ENCODE measurements at places on chromosomes 5 and 9.

- DNase-seq: no peak
Observed at GRCh38 chr5:173772384-173773059, 115.6 kb upstream of the CPEB4 start.

GRCh38 chr9:36118201-36118600 is 18.3 kb upstream of the GLIPR2 start:
- DNase-seq: no peak

GRCh38 chr5:139438707-139439012 is 665 bp downstream of the DNAJC18 start:
- no peak for DNase-seq

- no peak for DNase-seq
Observed at GRCh38 chr9:69213647-69214046, 39.6 kb downstream of the TJP2 start.

- DNase-seq: no peak
Observed at GRCh38 chr5:41510176-41510831, at the start of gene PLCXD3. Gene PLCXD3 (minus strand): TSS chr5:41510601. CDS start chr5:41510526, 75 bp downstream.

DNA sequence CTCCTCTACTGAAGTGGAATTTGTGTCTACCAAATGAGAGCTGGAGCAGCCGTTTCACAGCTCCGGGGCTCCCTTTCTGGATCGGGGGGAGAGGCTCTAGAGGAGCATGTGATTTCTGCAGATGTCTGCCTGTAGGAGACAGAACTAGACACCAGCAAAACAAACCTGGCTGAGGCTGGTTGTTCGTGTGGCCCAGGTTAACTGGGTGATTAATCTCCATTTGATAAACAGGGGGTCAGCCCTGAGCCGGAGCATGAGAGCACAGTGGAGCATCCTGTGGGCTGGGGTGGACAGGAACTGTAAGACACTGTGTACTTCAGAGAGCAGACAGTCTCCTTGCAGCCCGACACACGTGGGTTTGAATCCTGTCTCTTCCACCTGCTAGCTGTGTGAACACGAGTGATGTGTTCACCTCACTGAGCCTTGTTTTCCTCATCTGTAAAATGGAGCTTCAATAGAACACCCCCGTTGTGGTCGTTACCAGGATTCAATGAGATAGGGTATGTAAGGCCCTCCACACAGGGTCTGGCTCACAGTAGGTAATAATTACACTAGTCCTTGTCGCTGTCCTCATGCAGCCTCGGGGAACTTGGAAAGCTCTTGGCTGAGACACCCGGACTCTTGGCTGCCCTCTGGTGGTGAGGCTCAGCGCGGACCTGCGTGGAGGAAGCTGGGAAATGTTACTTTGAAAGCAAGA is 12.9 kb downstream of the CXCL14 start:
- peak; percentile 47 for DNase-seq

DNA sequence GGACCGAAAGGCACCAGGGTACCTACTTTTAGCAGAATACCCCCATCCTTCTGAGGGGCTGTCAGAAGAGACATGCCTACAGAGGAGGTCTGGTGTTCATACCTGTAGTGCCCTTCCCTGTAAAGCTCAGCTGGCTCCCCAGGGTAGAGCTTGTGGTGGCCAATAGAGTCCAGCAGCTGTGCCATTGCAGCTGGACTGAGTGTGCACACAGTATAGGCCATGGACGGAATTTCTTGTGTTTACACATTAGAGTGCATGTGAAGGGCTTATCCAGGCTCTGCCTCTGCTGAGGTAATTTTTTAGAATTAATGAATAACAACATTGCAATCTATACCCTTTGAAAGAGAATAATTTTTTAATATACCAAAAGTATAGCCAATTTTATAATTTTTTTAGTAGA is 191.0 kb downstream of the ZSWIM6 start:
- no peak for DNase-seq

- no peak for DNase-seq
Observed at GRCh38 chr5:7842531-7842930, 8.4 kb downstream of the CFAP90 start.

DNA sequence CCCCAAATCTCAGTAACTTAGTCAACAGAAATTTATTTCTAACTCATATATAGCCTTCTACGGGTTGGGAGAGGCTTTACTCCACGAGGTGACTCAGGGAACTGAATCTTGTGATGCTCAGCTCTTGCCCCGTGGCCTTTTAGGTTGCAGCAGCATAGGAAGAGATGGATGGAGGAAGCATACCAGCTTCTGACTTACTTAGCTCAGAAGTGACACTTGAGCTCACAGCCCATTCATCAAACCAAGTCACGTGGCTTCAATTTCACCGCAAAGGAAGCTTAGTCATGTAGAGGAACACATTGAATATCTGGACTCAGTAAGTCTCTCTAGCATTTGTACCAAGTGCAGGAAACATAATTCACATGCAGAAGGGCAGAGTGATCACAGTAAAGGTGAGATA is 124.1 kb upstream of the KCNN2 start:
- no peak for DNase-seq

DNA sequence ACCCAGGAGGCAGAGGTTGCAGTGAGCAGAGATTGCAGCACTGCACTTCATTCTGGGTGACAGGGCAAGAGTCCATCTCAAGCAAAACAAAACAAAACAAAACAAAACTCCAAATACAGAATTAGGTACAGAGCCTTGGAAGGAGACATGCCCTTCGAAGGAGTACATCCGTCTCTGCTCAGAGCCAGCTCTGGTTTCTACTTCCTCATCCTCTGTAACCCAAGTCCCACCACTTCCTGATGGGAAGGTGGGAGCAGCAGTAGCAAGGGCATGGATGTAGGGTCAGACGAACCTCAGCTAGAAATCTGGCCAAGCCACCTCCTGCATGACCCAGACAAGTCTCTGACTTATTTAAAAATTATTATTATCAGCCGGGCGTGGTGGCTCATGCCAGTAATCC is 16.5 kb upstream of the STXBP1 start:
- no peak for DNase-seq

DNA sequence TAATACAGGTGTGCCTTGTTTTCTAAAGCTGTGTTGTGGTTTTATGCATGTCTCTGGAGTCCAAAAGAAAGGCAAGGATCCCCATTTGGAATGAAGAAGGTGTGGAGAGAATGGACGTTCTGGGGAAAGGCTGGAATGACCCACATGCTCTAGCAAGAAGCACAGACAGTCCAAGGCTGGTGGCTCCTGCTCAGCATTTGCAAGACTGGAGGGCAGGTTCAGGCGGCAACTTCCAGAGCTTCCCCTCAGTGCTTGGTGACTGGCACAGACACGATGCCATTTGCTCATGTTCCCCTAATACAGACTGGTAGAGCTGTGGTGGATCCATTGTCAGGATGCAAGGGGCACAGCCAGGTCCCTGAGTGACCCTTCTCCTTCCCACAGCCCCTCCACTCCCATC is 8.2 kb downstream of the SLC22A4 start:
- no peak for DNase-seq

GRCh38 chr9:84054341-84055010 is 73.9 kb downstream of the RMI1 start:
- DNase-seq: no peak

DNA sequence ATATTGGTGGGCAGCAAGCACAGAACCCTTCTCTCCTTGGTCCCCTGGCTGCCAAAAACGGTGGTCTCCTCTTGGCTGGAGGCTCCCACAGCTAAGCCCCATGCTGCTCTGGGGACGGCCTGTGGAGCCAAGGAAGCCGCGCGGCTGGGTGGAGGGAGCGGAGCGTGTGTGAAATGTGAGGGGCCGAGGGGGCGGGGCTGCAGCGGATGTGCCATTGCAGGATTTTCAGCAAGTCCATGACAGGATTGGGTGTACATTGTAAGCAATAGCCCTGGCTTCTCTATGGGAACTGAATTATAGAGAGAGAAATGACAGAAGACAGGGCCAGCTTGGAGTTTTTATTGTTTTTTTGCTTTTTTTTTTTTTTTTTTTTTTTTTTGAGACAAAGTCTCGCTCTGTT is 336.5 kb downstream of the DIRAS2 start:
- no peak for DNase-seq

- no peak for DNase-seq
Observed at GRCh38 chr5:75156585-75156984, 80.1 kb downstream of the ANKRD31 start.

DNA sequence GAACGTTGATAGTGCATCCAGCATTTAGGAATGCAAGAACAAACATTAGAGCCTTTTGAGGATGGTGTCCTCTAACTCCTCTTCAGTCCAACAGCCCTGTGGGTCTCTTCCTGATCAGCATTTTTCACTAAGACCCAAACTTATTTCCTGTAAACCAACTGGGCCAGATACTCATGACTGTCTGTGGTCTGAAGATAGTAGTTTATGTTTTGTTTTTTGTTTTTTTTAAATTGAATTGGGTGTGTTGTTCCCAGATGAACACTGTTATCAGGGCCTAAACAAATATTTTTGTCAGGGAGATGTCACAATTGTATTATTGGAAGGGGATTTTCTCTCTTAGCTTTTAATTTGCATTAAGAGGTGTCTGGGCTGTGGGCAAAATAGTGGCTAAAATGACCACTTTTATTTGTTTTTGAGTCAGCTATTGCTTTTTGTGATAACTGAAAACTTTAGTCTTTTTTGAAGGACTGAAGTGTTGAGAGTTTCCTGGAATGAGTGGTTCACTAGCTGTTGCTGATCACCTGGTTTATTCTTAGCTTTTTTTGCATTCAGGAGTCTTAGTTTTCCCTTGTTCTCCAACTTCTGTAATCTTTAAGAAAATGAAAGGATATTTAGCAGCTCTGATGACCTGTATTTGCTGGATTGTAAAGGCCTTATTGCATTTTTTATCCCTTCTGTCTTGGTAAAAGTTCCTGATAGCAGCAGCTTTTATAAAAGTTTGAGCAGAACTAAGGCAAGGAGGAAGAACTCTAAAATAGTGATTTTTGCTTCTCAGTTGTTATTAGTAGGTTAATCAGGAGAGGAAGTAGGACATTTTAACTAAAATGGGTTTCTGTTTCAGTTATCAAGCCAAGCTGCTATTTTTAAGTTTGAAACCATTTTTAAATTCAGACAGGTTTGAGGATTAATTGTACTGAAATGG is 5.5 kb downstream of the MAN2A1 start:
- DNase-seq: no peak

GRCh38 chr5:68137511-68138140 is 77.9 kb upstream of the PIK3R1 start:
- no peak for DNase-seq

- DNase-seq: no peak
Observed at GRCh38 chr5:149907828-149908227, 36.8 kb downstream of the PDE6A start.

DNA sequence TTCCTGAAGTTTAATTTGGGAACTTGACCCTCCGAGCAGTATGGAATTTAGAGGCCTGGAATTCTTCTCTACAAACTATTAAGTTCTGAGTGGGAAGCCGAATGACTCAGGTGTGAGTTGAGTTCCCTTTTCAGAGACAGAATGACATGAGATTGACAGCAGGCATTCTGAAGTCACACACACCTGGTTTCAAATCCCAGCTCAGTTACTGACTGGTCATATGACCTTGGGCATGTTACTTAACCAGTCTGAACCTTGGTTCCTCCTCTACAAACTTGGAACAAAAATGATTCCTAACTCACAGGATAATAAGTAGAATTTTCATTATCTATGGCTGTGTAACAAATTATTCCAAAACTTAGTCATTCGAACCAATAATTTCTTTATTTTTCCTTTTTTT is 45.5 kb upstream of the GPBP1 start:
- DNase-seq: no peak

DNA sequence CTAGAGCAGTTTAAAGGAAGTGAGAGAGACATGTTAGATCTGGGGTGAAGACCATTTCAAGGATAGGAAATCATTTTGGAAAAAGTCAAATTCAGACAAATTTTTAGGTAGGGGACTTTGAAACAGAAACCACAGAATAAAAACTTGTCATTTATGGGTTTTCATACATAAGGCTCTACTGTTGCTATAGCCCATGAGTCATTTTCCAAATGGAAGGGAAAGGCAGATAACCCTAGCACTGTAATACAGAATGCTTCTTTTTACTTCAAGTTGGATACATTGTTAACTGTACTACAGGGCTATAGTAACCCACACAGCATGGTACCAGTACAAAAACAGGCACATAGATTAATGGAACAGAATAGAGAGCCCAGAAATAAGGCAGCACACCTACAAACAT is 455.4 kb downstream of the EBF1 start:
- no peak for DNase-seq

DNA sequence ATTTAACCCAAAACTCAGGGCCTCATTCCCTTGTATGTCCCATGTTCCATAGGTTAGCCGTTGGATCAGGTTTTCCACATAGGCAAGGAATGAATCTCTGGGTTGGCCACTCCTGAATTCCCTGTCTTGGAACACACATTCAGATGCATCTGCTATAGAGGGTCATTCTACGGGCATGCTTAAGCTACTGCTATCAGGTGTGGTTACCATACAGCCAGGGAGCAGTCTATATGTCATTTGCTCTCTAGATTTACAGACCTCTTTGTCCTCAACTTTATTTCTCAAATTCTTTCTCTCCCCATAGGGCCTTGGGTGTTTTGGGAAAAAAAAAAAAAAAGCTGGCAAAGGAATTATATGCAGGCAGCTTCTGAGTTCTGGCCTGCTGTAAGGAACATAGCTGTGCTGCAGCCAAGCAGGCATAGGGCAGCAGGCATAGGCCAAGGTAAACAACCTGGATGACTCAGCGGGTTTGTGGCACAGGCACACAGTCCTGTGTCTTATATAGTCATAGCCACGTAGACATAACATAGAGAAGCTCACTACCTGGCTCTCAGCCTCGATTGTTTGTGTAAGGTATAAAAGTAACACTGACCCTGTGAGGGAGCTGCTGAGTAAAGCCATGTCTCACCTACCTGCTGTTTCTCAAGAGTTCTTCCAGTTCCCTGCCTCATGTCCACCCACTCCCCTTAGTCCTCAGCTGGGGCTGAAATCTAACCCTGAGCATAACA is 141.5 kb downstream of the OSTF1 start:
- no peak for DNase-seq

GRCh38 chr9:95055851-95056551 is 261.5 kb downstream of the FANCC start:
- no peak for DNase-seq

GRCh38 chr9:137740312-137740711 is 121.5 kb downstream of the EHMT1 start:
- no peak for DNase-seq

GRCh38 chr5:133945568-133945967 is 22.9 kb downstream of the C5orf15 start:
- DNase-seq: no peak

DNA sequence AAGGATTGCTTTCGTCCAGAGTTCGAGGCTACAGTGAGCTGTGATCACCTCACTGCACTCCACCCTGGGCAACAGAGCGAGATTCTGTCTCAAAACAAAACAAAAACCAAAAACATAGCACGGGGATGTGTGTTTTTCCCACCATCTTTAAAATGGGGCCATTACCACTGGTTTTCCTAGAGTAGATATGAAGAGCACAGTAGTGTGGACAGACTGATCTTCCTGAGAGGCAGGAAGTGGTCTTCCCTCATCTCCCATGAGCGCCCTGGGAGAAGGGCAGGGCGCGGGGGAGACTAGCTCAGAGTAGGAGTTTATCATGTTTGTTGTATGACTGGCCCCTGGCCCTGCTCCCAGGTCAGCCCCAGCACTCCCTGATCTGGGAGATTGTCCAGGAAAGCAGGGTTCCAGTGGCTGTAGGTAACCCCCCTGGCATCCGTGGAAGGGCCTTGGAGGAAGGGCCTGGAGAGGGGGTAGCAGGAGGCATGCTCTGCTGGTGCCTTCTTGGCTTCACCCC is 2.3 kb downstream of the SUSD3 start:
- DNase-seq: no peak

GRCh38 chr9:93955111-93955980 is at the start of gene BARX1:
Gene BARX1 (minus strand): TSS chr9:93955355. CDS start chr9:93955146, 209 bp downstream.
- DNase-seq: no peak

All from stimulated activated CD8-positive, alpha-beta memory T cell treated with anti-CD3 and anti-CD28 coated beads, Interleukin-7, amount 100 ng/mL, for 1 hour (primary cell).